ENCODE measurements at places on chromosomes 5 and 9. TPM values are rescaled to one million over a fixed set of nuclear protein-coding genes. Genes with fewer than 3 reads are reported as not detected.

Gene TAF1L
- total RNA-seq = not detected

DNA sequence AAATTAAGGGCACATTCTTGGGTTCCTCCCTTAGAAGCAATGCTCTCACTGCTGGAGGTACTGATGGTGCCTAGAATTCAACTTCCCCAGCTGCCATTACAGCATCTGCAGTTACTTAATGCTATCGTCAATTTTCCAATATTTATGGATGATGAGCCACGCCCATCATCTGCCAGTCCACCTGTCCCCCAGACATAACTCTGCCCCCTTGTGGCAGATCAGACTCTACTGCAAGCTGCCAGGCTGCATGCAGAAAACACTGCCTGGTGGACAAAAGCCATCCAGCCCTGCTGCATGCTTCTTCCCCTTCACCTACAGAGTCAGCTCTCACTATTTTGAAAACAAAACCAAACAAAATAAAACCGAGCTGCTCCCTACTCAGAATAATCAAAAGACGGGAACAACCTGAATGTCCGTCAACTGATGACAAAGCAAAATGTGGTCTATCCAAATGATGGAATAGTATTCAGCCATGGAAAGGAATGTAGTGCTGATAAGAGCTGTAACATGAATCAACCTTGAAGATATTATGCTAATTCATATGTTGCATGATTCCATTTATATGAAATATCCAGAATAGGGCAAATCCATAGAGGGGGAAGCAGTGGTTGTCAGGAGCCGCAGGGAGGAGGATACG, 66.4 kb downstream of the RETREG1 start:
- no peak overlapping the region for H3K4me3 ChIP-seq
- no peaks in the 10 kb centered on the region for H3K27me3 ChIP-seq
- H3K36me3 ChIP-seq = no peaks in the 10 kb centered on the region

DNA sequence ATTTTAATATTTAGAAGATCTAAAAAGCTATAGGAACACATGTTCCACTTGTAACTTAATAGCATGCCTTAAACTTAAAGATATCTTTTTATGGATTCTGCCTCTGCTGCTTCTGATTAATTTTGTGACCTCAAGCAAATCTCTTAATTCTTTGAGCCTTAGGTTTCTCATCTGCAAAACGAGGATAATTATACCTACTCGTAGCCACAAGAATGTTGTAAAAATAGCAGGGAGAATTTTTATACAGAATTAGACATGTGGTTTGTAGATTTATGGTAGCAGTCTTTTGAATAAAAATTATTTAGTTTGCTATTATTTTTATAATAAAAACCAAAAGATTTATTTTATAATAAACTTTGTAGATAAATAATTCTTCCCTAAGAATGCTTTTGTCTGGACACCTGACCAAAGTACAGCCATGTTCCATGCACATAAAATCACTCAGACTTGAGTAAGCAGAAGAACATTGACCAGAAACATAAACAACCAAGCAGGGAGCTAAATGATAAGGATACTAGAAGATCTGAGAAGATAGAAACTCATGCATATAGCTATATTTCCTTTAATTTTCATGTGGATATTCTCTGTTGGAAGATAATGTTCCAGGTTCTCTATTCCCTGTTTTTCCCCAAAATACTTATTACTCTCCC, 18.5 kb downstream of the C9orf85 start:
- no peaks in the 10 kb centered on the region for H3K36me3 ChIP-seq
- DNase-seq = no peak
- peaks cover 6% of the 10 kb centered on the region for H3K4me1 ChIP-seq
- no peaks in the 10 kb centered on the region for H3K27me3 ChIP-seq
- H3K27ac ChIP-seq = no peak overlapping the region
- H3K4me3 ChIP-seq = no peak overlapping the region

Gene SLC6A19
- total RNA-seq = not detected

GRCh38 chr9:107554636-107555035, 65.1 kb upstream of the KLF4 start:
- H3K27me3 ChIP-seq = no peaks in the 10 kb centered on the region
- no peak overlapping the region for H3K4me3 ChIP-seq

GRCh38 chr9:129145841-129146292, 32.2 kb downstream of the IER5L start:
- no peak overlapping the region for H3K4me3 ChIP-seq
- H3K27me3 ChIP-seq = no peaks in the 10 kb centered on the region
- peaks cover 68% of the 10 kb centered on the region for H3K4me1 ChIP-seq
- peak overlapping the region; percentile 95 for H3K27ac ChIP-seq
- no peak for DNase-seq

DNA sequence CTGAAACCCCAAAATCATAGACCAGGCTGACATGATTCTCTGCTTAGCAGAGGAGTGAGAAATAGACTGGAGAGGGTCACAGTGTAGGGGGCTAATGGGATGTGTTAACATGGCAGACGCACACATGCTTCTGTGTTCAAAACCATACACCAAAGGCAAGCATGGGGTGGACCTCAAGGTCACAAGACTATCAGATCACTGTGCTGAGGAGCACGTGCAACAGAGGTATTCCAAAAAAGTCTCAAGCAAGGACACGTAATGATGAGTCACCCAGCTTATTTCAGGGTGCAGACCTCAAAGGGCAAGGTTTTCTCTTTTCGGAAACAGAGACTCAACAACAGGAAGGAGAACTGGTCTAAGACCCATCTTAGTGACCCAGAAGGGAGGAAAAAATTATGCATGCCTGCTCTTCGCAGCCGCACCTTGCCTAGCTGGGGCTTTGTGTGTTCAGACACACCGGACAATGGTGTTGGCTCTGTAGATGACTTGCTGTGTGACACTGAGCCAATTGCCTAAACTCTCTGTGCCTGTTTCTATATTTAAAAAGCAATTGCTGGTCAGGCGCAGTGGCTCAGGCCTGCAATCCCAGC, 20.3 kb downstream of the WHRN start:
- no peak overlapping the region for H3K27ac ChIP-seq
- no peaks in the 10 kb centered on the region for H3K4me1 ChIP-seq
- no peak overlapping the region for H3K4me3 ChIP-seq
- H3K27me3 ChIP-seq = no peaks in the 10 kb centered on the region
- no peak for DNase-seq

- H3K27me3 ChIP-seq = no peaks in the 10 kb centered on the region
- H3K27ac ChIP-seq = no peak overlapping the region
- no peak overlapping the region for H3K4me3 ChIP-seq
- DNase-seq = no peak
- H3K36me3 ChIP-seq = no peaks in the 10 kb centered on the region
Observed at GRCh38 chr5:9340085-9340484, 205.8 kb downstream of the SEMA5A start.

DNA sequence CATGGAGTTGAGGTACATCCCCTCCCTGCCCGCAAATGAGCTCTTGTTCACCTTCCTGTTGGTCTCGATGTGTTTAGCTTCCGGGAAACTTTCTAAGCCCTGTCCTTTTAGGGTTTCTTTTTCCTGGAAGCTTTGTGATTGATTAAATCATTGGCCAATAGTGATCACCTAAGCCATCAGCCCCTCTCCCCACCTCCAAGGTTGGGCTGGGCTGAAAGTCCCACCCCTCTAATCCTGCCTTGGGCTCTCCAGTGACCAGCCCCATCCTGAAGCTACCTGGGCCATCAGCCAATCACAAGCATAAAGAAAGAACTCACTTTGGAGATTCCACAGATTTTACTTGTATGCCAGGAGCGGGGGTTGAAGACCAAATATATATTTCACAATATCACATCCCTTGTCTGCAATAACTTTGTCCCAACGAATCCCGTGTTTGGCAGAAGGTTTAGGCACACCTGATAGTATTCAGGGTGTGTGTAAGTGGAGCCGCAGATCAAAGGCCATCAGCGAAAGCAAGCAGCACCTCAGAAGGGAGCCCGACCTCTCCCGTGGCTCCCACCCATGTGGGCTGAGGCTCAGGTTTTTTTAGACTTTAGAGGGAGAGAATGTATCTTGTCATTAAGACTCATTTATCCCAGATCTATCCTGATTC, 20.4 kb downstream of the ROPN1L start:
- H3K4me1 ChIP-seq = peaks cover 7% of the 10 kb centered on the region
- no peak overlapping the region for H3K4me3 ChIP-seq
- DNase-seq = no peak
- H3K27ac ChIP-seq = no peak overlapping the region
- H3K36me3 ChIP-seq = no peaks in the 10 kb centered on the region

- H3K4me3 ChIP-seq = peak overlapping the region; percentile 85
- H3K36me3 ChIP-seq = no peaks in the 10 kb centered on the region
- H3K27me3 ChIP-seq = no peaks in the 10 kb centered on the region
- no peak for DNase-seq
- no peak overlapping the region for H3K27ac ChIP-seq
- H3K4me1 ChIP-seq = peaks cover 4% of the 10 kb centered on the region
Observed at GRCh38 chr5:43193894-43194265, 1.9 kb downstream of the NIM1K start.

DNA sequence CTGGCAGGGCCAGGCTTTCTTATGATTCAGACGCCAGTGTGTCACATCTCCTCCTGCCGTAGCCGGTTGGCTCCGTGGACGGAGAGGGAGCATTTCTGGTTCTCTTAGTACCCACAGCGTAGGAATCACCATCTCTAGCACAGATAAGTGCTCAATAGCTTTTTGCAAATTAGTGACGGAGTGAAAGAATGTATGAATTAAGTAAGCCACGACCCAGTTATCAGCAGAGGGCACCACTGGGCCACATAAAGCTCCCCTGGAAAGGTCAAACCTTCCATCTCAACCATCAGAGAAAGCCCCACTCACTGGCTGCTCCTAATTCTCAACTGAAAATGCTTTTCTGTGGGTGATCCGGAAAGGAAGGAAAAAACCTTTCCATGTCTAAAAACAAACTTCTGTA, 317.0 kb upstream of the ADCY2 start:
- no peaks in the 10 kb centered on the region for H3K4me1 ChIP-seq
- no peaks in the 10 kb centered on the region for H3K36me3 ChIP-seq
- H3K4me3 ChIP-seq = no peak overlapping the region
- H3K27ac ChIP-seq = no peak overlapping the region
- DNase-seq = no peak
- H3K27me3 ChIP-seq = no peaks in the 10 kb centered on the region

DNA sequence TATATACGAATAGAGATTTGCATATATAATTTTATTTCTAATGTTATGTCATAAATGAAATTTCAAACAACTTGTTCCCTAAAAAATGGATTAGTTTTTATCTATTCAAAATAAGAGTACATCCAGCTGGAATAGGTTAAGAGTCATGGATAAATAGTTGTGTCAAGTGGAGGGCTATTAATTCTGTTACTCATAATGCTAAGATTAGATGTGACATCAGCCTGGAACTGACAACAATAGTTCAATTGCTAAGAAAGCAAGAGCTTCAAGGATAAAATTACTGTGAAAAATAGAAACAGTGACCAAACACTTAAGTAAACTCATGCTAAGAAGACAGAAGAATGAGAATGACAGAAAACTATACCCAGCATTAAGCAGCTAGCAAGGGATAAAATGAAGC, 92.2 kb upstream of the CDH9 start:
- no peak overlapping the region for H3K27ac ChIP-seq
- H3K4me1 ChIP-seq = no peaks in the 10 kb centered on the region
- H3K4me3 ChIP-seq = no peak overlapping the region
- H3K36me3 ChIP-seq = no peaks in the 10 kb centered on the region
- H3K27me3 ChIP-seq = no peaks in the 10 kb centered on the region
- DNase-seq = no peak

Gene RANBP17
- total RNA-seq = 8.4 TPM

DNA sequence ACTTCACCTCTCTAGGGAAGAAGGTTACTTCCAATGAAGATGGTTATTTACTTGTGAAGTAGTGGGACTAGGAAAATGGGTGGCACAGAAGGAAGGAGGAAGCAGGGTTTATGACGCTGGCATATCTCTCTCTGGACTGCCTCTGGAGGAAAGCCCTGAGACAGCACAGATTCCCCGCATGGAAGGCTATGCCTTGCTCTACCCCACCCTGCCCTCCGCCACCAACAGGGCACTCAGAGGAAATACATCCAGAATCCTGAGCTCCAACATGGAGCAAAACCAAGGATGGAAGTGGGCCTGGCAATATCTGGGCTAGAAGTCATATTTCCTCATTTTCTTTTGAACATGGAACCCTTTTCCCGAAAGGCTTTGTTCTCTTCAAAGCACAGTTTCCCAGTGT, 346.9 kb downstream of the ZSWIM6 start:
- H3K4me3 ChIP-seq = no peak overlapping the region
- no peaks in the 10 kb centered on the region for H3K4me1 ChIP-seq
- no peak overlapping the region for H3K27ac ChIP-seq
- no peaks in the 10 kb centered on the region for H3K36me3 ChIP-seq
- DNase-seq = no peak
- H3K27me3 ChIP-seq = no peaks in the 10 kb centered on the region

GRCh38 chr5:150408231-150408943, 4.3 kb downstream of the CD74 start:
- no peaks in the 10 kb centered on the region for H3K36me3 ChIP-seq
- no peaks in the 10 kb centered on the region for H3K27me3 ChIP-seq
- peaks cover 17% of the 10 kb centered on the region for H3K4me1 ChIP-seq

Gene ZNF879
- total RNA-seq = 2.6 TPM

Gene TAF11L10
- not detected for total RNA-seq

DNA sequence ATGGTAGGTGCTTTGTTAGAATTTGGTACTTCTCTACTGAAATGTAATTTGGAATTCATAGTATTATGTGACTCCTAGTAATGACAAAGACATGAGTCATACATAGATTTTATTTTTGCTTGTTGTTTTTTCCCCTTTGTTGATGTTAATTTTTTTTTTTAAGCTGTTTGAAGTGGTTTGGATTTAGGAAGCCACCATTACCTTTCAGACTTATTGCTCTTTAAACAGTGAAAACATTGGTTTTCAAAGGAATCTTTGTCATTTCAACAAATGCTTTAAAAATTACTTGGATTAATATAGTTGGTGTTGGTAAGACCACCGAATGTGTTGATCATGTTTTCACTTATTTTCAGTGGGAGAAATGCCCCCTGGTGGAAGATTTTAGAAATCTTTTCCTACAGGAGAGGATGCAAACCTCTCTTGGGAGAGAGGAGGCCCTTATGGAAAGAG, 170.1 kb upstream of the PITX1 start:
- H3K4me1 ChIP-seq = peaks cover 6% of the 10 kb centered on the region
- no peaks in the 10 kb centered on the region for H3K36me3 ChIP-seq
- no peaks in the 10 kb centered on the region for H3K27me3 ChIP-seq
- no peak for DNase-seq

- no peaks in the 10 kb centered on the region for H3K27me3 ChIP-seq
- no peak overlapping the region for H3K27ac ChIP-seq
- no peak overlapping the region for H3K4me3 ChIP-seq
- H3K36me3 ChIP-seq = no peaks in the 10 kb centered on the region
- no peaks in the 10 kb centered on the region for H3K4me1 ChIP-seq
Observed at GRCh38 chr9:132507670-132508469, 74.5 kb upstream of the BARHL1 start.

Gene STPG3
- not detected for total RNA-seq

Gene LCP2
- 76.5 TPM for total RNA-seq
